ENCODE measurements at places on chromosomes 4 and X.

GRCh38 chrX:153578200-153578835 lies 20.6 kb downstream of the CCNQ start:
- no peak for DNase-seq

DNA sequence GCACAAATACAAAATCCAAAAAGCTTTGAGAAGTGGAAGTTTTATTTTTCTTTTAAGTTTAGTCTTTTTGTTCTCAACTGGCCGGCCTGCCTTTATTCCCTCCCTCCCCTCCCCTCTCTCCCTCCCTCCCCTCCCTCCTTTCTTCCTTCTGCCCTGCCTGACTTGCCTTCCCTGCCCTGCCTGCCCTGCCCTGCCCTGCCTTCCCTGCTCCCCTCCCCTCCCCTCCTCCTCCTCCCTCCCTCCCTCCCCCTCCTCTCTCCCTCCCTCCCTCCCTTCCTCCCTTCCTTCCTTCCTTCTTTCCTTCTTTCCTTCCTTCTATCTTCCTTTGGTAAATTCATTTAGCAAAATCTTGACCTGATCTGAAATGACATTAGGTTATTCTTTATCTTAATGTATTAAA lies 69.8 kb upstream of the LIMCH1 start:
- DNase-seq, result no peak

DNA sequence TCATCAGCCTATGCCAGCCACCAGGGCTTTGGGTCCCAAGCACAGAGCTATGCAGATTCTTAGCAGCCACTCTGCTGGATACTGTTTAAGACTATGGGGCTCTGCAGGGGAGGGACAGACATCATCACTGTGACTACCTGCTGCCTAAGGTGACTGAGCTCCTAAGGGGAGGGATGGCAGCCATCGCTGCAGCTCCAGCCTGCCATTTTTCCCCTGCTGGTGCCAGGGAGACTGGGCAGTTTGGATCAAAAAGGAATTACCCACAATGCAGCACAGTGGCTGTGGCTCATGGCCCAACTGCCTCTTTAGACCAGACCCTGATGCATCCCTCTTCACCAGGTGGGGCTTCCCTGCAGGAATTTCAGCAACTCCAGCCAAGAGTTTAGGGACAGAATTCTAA lies 28.6 kb upstream of the INPP4B start:
- no peak for DNase-seq

- peak; percentile 34 for DNase-seq
These were observed 14.7 kb upstream of the ANXA5 start for GRCh38 chr4:121711263-121712000.

GRCh38 chr4:104693601-104694201 lies 199.0 kb upstream of the CXXC4 start:
- no peak for DNase-seq

GRCh38 chr4:69773484-69773883 lies 13.1 kb upstream of the SULT1B1 start:
- no peak for DNase-seq

DNA sequence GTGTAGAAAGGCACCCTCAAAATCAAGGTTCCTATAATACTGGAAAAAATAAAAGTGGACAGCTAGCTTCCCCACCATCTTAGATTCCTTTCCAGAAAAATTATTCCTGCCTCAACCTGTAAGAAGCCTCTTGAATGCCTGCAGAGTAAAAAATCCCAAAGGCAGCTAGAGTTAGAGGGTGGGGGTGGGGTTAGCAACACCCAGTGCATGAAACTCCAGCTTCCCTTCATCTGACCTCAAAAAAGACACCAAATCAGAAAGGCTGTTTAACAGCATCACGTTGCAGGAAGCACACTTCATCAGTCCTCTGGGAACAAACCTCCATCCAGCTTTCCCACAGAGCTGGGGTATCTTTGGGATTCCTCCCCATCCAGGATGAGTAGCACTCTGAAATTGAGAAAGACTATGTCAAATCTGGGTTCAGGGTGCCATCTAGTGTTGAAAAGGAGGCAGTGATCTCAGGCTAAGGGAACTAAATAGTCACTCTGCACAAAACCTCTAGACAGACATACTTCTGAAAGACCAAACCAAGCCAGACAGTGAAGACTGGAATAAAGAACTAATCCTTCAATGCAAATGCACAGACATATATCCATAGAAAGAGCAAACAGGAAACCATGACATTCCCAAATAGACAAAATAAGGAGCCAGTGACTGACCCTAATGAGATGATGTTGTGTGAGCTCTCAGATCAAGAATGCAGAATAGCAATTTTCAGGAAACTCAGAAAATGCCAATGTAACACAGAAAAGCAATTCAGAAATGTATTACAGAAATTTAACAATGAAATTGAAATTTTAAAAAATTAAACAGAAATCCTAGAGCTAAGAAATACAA lies 97.9 kb downstream of the ARHGEF9 start:
- no peak for DNase-seq

DNA sequence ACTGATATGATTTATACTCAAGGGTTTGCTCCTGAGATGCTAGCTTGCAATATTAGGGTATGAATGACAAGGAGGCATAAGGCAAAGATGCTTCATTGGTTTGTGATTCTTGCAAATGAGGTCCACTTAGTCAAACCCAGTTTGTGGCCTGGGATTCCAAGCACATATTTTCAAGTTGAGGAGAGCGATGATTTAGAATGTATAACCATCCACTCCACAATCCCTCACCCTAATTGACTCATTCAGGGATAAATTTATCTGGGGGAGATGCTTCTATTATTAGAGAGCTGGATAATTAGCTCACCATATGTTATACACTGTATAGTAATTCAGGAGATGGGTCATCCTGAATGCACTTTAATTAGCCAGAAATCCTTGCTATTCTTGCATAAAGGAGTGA lies 118.3 kb upstream of the PUDP start:
- DNase-seq, result no peak

DNA sequence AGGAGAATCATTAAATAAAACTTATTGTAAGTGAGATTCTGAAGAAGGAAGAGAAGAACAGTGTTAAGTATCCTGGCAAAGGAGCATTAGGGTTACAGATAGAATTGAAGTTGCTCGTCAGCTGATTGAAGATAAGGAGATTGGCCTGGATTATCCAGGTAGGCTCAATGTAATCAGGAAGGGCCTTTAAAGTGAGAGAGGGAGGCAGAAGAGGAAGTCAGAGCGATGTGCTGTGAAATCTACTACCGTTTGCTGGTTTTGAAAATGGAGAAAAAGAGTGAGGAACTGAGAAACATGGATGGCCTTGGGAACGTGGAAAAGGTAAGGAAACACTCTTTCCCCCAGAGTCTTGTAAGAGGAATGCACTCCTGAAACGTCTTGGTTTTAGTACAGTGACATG lies 245.7 kb downstream of the ANTXR2 start:
- no peak for DNase-seq

GRCh38 chrX:46408553-46409407 lies 136.4 kb downstream of the ZNF674 start:
- peak; percentile 68 for DNase-seq

DNA sequence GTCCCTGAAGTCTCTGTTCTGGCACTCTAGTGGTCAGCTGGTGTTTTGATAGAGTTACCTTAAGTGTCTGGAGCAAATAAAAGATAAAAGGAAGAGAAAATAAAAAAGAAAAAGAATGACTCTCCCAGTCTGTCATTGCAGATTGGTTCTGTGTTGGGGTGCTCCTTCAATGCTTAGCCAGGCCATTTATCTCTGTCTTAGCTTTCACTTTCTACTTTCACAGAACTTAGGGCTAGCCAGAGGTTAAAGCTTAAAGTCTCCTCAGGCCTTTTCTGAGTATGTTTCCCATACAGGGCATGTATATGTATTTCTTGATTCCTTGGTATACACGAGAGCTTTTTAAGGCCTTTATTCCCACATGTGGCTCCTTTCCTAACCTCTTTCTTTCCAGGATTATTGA lies 83.1 kb upstream of the TEX13D start:
- DNase-seq, result no peak

DNA sequence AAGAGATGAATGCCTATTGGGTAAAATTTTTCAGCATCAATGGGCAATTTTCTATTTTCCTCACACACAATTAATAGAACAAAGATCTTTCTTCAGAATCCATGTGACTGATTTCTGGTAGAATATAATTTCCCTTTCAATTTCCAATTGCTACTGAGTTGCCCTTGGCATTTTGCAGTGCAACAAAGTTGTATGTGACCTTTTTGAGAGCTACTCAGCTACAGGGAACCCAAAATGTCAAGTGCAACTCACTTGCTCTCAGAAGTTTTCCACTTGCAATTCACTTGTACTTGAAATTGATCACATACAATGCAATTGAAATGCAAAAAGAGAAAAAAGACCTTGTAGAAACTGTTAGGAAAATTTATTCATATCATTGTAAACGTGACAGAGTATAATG lies 245.5 kb downstream of the BANK1 start:
- DNase-seq, result no peak

GRCh38 chrX:19947612-19948011 lies 43.2 kb downstream of the BCLAF3 start:
- DNase-seq, result no peak

- no peak for DNase-seq
These were observed 30.7 kb upstream of the AREG start for GRCh38 chr4:74414149-74414809.

GRCh38 chr4:73914071-73914470 lies 44.9 kb downstream of the CXCL1 start:
- DNase-seq, result no peak

GRCh38 chr4:188619456-188620149 lies 480.4 kb downstream of the TRIML1 start:
- DNase-seq, result no peak

- DNase-seq, result no peak
These were observed 132.8 kb upstream of the STIM2 start for GRCh38 chr4:26727844-26728243.

DNA sequence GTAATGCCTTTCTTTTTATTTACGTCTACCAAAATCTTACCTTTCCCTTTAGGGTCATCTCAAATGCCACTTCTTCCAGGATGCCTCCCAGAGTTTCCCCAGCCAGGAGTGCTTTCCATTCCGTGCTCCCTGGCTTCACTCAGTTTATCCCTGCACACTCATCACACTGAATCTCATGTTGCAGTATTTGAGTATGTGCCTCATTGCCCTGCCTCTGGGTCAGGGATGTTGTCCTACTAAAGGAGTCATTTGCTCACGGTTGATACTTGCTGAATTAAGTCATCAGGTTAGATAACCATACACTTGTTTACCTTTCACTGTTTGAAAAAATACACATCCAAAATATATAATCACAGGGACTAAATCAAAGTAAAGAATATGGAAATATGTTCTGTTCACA lies 356.2 kb upstream of the GATB start:
- DNase-seq, result no peak

GRCh38 chrX:53261355-53261972 lies 19.9 kb downstream of the IQSEC2 start:
- DNase-seq, result no peak

DNA sequence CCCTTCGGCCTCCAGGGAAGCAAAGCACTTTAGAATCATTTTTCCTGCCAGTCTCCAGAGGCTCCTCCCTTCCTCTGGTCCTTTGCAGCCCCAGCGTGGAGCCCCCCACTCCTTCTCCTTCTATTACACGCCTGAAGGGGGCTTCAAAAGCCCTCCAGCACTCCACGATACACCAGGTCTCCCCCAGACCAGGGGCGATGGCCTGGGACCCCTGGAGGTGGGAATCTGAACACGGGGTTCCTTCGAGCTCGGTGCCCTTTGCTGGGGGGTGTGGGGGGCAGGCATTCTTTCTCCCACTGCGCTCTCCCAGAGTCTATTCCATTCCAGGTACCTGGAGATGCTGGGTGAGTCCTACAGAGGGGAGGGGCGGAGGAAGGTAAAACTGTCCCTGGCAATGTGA lies 97.6 kb downstream of the HMX1 start:
- no peak for DNase-seq

DNA sequence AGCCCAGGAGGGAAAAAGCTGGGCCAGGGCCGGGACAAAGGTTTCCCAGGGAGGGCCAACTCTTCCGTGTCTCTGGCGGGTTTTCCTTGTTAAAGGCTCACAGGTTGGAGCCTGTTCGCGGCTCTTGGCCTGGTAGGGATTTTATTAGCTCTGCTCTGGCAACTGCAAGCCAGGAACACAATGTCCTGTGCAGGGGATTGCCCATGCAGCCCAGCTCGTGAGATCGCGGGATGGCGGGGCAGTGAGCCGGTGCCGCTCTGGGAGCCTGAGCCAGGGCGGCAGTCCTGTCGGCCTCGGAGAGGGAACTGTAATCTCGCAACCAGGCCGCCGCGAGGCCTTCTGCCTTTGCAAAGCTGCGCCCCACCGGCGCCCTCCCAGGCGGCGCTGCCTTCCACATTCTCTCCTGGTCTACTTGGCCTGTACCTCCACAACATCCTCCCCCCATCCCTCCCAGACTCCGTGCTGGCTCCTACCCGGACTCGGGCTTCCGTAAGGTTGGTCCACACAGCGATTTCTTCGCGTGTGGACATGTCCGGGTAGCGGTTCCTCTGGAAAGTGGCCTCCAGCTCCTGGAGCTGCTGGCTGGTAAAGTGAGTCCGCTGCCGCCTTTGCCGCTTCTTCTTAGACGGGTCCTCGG lies 2.1 kb downstream of the PITX2 start:
- no peak for DNase-seq

DNA sequence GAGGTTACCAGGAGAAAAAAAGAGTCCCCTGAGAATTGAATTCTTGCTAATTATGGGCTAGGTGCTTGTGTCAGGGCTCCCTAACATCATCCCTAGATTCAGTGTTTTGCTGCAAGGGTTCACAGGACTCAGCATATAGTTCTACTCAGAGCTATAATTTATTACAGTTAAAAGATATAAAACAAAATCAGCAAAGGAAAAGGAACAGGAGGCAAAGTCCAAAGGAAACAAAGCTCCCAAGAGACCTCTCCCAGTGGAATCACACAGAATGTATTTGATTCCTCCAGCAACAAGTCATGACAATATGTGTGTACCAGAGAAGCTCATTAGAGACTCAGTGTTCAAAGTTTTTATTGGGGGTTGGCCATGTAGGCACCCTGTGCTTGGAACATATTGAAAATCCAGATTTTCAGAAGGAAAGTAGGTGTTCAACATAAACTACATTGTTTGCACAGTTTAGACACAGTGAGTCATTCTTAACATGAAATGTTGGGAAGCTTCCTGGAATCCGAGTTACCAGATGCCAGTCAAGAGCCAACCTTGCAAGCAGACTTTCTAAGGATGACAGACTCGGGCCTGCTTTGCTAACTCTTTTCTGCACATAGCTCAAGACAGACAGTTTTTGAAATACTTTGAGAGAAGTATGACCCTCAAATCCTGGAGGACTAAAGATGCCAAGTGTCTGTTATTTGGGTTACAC lies 311.3 kb upstream of the EMCN start:
- no peak for DNase-seq

GRCh38 chrX:15849555-15849954 lies 5.1 kb downstream of the AP1S2 start:
- no peak for DNase-seq

- no peak for DNase-seq
These were observed 19.9 kb downstream of the MAGEB17 start for GRCh38 chrX:16187024-16187760.

DNA sequence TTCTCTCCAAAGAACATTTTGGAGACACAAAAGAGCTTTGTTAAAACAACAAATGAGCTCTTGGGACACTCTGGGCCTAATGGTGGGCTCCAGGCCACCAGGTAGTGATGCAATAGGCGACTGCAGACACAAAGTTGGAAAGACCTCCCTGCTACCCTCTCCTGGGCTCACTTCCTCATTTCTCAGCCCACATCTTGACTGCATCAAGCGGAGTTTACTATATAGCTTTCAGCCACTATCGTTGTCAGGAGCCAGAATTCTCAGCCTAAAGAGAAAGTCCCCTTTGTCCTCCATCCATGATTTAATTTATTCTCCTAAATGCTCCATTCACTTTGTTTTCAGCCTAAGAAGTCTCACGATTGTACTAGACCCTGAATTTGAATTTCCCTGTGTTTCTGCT lies 114.9 kb downstream of the EFHC2 start:
- DNase-seq, result no peak

All from activated naive CD4-positive, alpha-beta T cell treated with Interleukin-2 at 50 U/mL for 16 hours (primary cell).